ACHN (cell line): ENCODE measurements at places on chromosomes 3 and 15.

DNA sequence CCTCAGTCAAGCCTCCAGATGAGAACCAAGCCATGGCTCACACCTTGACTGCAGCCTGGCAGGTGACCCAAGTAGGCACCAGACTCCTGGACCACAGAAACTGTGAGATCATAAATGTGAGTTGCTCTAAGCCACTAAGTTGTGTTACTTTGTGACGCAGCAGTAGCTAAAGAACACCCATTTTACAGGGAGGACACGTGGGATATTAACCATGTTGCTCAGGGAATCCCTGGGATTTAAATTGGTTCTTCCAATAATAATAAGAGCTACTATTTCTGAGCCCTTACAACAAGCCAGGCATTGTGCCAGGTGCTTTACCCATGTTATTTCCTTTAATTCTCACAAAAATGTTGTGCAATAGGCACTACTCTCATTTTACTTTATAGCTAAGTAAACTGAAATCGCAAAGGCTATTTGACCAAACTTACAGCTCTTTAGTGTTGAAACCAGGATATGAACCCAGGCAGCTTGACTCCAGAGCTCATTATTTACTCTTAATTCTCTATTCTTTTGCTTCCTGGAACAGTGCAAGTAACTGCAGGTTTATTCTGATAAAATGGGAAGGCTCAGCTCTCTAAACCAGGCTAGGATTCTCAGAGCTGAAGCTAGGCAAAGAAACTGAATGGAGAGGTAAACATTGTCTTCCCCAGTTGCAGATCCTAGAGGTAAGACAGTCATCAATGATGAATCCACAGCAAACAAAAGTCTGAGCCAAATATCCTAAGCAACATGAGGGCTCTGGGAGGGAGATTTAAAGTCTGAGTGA is 294.4 kb downstream of the KBTBD8 start:
- no peak for DNase-seq

DNA sequence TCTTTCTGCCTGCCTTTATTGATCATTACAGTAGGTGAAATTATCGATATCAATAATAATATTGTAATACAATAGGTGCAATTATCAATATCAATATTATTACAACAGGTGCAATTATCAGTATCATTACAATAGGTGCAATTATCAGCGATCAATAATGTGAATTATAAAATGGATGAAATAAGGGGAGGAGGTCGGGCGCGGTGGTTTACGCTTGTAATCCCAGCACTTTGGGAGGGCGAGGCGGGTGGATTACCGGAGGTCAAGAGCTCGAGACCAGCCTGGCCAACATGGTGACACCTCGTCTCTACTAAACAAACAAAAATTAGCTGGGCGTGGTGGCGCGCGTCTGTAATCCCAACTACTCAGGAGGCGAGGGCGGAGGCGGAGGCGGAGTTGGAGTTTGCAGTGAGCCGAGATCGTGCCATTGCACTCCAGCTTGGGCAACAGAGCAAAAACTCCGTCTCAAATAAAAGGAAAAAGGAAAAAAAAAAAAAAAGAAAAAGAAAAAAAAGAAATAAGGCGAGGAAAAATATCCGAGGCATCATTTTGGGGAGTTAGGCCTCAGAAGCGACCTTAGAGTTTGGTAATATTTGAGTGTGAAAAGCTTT is 611 bp upstream of the BNIP2 start:
- DNase-seq, result peak; percentile 78

DNA sequence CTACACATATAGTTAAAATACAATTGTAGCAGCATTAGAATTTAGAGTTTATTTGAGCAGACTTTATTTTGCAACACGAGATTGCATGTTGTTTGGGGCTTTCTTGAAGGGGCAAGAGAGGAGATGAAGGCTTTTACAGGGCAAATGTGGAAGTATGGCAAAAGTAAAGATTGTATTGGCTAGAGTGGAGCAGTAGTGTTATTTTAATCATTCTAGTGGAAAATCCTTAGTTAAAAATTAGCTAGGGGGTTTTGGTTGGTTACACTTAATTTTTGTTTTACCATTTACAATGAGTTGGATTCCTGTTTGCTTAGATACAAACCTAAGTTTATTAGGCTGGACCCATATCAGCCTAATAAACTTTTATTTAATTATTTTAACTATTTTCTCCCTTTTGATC is 4.6 kb downstream of the OR5H15 start:
- peak; percentile 8 for DNase-seq

- no peak for DNase-seq
These were observed 64.4 kb upstream of the SNRPA1 start for GRCh38 chr15:101359365-101359947.

- peak; percentile 77 for DNase-seq
These were observed 16.4 kb upstream of the ZNF609 start for GRCh38 chr15:64443747-64444621.

- peak; percentile 22 for DNase-seq
These were observed 15.5 kb downstream of the TRIM59 start for GRCh38 chr3:160434071-160434470.

- no peak for DNase-seq
These were observed 73.0 kb downstream of the OXNAD1 start for GRCh38 chr3:16337856-16338540.

DNA sequence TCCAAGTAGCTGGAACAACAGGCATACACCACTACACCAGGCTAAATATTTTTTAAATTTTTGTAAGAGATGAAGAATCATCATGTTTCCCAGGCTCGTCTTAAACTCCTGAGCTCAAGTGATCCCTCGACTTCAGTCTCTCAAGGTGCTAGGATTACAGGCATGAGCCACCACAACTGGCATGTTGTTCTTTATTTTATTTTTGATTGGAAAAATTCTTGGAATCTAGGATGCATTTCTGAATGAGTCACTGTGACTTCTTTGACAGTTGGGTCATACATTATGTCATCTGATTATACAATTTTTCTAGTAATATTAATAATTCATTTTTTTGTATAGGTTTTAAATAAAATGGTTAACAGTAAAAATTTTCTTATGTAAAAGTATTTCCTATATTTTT is 870.2 kb downstream of the SI start:
- DNase-seq, result no peak

- no peak for DNase-seq
These were observed 19.5 kb downstream of the BFSP2 start for GRCh38 chr3:133419151-133419909.

GRCh38 chr15:48936666-48937065 is 27.1 kb downstream of the SHC4 start:
- DNase-seq, result no peak

DNA sequence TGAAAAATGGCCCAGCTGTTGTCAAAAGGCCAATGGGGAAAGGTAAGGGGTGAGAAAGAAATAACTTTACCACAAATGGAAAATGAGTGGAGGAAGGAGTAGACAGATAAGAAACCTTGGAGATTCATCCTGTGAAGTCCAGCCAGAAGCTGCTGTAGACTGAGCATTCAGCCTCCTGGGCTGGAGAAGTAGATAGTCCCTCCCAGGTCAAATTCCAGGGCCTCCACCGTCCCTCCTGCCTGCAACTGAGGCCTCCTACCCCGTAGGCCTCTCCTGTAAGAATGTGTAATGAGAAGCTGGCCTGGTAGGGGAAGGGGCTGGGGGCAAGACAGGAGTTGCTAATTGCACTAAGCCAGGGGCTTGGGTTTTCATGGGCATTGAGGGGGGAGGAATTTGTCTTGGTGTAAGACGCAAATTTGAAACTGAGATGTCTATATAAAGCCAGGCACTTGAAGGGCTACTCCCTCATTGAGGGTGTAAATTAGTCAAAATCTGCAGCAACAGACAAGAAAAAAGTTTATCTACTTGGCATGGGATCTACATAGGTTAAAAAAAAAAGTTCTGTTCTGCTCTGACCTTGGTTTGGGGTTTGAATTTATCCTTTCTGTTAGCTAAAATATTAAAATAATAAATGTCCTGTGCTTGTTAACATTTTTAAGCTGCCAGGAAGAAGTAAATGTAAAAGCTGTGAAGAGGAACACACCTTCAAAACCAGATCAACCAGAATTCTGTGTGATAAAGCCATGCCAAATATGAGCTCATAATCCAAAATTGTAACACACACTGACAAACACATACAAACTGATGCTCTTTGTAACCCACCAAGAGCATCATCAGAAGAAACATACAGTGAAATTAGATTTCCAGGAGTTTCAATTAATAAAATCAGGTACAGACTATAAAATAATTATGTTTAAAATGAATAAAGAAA is 1.7 kb upstream of the RBP2 start:
- no peak for DNase-seq

DNA sequence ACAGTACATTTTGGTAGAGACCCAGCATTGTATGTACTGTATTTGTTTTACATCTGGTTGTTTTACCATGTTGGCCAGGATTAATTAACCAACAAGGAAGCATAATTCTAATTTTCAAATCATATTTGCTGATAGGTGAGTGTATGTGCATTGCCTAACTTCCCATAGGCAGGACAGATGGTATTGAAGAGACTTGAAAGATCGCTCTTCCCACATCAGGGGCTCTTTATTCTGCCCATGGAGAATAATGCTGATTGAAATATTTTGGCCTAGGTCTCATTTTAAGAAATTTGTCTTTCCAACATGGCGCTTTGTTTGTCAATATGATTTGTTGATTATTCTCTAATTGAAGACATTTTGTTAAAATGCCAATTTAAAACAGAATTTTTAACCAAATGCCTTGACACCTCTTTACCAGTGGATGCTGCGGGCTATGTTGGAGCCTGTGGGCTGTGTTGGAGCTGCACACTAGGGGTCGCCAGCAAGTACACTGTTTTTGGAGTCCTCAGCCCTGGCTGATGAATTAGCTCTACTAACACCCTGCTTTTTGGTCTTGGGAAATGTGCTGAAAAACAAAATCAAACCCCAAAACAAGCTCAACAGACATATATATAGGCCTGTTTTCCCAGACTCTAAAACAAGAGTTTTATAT is 5.3 kb downstream of the P2RY12 start:
- peak; percentile 36 for DNase-seq

DNA sequence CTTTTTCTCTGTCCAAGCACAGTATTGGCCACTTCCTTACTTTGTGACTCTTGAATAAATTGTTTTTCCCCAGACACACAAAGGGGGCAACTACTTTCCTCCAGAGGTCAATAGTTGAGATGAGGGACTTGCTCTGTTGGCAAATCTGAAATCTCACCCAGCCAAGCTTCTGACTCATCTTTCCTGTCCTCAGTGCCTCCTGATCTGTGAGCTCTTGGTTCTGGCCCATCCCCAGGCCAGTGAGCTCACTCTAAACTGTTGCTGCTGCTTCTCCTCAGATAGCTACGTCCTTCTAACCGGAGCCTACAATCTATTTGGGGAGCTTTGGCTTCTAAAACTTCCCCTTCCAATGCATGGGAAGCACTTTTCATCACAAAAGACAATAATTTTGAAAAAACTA is 50.0 kb upstream of the NMD3 start:
- DNase-seq, result peak; percentile 29

GRCh38 chr3:127751782-127752181 is 70.5 kb downstream of the MGLL start:
- no peak for DNase-seq

DNA sequence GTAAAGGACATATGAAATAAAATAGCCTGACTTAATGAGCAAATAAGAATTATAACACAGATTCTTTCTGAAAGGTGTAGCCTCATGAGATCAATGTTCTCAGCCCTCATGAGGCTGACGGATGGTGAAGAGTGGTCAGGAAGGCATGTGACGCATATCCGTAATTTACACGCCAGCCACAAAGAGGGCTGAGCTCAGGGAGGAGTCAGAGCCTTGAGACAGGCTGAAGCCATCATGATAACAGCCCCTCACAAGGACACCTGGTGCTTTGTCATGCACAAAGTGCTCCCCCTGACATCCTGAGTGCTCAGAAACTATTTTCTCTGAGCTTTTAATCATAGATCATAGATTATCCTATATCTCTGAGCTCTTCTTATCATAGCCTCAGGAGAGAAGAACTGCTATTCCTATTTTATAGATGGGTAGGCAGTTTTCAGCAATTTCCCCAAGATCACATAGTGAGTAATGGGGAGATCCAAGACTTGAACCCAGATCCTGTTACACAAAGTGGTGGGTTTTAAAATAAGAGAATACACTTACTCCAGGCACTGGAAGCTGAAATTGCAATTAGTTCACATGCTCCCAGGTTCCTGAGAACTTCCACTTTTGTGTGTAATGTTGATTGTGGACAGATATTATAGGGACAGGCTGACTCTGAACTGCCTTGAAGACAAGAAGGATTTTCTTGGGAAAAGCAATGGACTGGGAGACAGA is 267.1 kb downstream of the RPLP1 start:
- DNase-seq, result no peak

- no peak for DNase-seq
These were observed 101.2 kb downstream of the RFTN1 start for GRCh38 chr3:16412192-16412800.
